NCI-H446 (cell line): ENCODE measurements at places on chromosomes 11 and 22.

DNA sequence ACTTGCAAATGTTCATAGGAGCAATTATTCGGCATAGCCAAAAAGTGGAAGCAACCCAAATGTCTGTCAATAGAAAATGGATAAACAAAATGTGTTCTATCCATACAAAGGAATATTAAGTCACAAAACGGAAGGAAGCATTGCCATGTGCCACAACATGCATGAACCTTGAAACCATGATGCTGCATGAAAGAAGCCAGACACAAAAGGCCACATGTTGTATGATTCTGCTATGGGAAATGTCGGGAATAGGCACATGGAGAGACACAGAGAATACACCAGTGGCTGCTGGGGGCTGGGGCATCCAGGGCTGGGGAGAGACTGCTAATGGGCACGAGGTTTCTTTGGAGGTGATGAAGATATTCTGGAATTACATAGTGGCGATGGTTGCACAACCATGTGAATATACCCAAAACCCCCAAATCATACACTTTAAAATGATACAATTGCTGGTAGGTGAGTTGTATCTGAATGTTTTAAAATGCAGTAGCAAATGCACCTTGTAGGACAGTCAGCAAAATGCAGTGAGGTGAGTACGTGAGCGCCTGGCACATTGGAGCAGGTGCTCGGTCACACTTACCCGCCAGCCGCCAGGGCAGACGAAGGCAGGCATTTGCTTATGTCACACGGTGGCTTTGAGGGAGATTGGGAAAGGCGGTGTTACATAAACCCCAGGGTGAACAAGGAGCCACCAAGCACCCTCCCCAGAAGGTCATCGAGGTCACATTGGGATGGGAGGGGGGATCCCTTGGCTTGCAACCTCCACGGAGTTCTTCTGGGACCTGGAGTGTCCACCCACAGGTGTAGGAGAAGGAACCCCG, 6.3 kb upstream of the OSM start:
- DNase-seq, result no peak

DNA sequence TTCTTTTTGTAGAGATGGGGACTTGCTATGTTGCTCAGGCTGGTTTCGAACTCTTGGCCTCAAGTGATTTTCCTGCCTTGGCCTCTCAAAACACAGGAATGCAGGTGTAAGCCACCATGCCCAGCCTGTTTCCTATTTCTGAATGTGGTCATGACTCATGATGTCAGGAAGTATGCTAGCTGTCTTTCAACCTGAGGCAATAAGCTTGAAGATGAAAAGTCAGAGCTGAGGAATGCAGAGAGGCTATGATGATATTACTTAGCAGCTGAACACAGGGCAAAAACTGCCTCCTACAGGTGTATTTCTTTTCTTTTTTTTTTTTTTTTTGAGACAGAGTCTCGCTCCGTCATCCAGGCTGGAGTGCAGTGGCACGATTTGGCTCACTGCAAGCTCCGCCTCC, 9.0 kb upstream of the NUCB2 start:
- DNase-seq, result no peak

- DNase-seq, result no peak
Measured at GRCh38 chr22:49400941-49401598, 426.6 kb downstream of the BRD1 start.

- DNase-seq, result no peak
Measured at GRCh38 chr11:73375830-73376159, 404 bp upstream of the RELT start.

DNA sequence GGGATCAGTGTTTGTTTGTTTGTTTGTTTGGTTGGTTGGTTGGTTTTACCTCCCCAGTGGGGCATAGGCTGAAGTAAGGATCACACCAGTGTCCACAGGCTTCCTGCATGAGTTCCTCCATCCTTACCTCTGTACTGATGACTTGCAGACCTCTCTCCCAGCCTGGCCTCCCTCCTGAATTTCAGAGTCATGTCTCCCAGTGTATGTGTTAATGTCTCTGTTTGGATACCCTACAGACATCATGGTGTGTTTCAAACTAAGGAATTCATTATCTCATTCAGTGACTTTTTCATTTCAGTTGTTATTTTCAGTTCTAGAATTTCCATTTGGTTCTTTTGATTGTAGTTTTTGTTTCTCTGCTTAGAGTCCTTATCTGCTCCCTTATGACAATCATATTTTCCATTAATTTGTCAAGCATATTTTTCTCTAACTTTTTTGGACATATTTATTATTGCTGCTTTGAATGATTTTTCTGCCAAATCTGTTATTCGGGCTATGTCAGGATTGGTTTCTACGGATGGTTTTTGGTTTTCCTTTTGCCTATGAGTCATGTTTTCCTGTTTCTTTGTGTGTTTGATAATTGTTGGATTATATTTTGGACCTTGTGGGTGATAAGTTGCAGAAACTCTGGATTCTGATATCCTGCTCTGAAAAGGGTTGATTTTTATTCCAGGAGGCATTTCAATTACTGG, 23.6 kb downstream of the MYEOV start:
- DNase-seq, result no peak

DNA sequence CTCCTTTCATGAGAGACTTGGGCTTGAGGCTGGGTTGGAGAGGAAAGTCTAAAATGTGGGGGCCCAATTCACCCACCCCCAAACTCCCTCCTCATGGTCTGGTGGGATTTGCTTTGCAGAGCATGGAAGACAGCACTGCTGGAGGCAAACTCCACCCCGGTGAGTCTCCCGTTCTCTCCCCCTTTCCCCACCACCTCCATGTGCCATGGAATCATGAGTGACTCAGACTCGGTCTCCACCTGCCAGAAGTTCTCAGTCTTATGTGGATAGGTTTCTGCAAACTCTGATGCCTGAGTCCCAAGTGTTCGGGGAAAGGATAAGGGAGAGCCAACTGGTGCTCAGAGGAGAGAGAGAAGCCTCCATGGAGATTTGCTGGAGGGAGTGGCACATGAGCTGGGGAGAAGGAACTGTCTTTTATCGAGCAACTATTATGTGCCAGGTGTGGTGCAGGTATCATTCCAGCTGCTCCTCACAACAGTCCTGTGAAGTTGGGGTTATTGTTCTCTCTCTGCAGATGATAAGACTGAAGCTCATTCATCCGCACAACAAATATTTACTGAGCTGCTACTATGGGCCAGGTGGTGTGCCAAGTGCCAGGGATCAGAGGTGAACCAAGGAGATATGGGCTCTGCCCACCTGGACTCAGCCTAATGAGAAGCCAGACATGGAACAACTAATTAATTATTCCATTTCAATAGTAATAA, 6.6 kb downstream of the PLEKHB1 start:
- no peak for DNase-seq

- no peak for DNase-seq
Measured at GRCh38 chr11:18364495-18365073, 29.8 kb upstream of the LDHA start.

GRCh38 chr11:108727665-108728064, 62.8 kb downstream of the DDX10 start:
- DNase-seq, result no peak

DNA sequence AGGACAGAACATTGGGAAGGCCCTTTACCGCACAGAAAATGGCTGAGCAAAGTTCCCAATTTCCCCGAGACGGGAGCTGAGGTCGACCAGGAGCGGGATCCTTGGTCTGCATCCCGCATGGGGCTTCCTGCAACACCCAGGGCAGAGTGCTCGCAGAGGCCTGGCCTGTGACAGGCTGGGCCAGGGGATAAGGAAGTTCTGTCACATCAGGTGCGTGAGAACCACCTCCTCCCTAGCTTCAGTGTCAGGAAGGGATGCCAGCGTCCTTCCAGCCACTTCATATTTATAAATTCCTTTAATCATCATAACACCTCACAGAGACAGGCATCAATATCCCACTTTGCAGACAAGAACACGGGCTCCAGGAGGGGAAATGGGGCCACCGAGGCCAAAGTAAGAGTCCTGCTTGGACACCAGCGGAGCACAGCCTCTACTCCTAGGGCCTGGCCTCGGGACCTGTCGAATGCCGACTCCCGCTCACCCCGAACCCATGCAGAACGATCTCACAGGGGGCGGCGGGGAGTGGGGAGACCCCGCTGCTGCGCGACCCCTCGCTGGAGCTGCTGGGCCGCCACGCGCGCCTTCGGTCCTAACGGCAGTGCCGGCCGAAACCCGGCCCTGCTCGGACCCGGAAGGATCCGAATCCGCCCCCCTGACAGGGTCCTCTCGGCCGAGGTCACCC, 532 bp downstream of the BET1L start:
- DNase-seq, result no peak

DNA sequence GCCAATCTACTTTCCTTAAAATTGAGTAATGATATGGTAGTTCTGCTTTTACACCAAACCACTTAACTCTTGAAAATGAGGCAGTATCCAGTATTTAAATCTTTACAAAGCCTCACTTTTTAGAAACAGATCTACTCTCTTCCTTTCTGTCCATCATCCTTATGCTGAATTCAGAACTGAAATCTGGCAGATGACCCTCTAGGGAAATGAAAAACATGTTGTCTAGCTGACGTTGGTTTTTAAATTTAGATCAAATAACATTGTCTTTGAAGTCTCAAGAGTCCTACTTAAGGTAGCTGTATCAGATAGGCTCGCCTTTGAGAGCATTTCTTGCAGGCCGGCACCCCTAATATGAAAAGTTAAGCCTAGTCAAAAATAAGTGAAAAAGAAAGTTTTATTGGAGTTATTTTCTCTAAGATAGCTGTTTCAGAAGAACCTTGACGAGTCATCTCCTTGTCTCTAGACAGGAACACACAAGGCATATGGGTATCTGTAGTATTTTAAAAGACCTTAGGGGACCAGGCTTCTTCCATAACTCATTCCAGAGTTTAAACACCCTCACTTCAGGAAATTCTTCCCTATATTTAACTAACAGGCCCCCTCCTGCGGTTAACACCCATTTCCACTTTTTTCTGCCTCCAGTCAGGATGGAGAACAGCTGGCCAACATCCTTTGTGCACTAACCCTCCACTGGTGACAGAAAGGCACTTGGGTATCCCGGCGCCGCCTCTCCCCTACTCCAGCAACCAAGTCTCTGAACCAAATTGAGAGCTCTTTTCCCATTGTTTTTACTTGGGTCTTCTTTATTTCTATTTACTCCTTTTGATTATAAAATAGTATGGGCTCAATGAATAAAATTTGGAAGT, 81.2 kb downstream of the WNT11 start:
- no peak for DNase-seq

GRCh38 chr11:33944693-33945424, 53.0 kb upstream of the LMO2 start:
- no peak for DNase-seq

GRCh38 chr11:67308031-67308866, 4.9 kb downstream of the SSH3 start:
- DNase-seq, result no peak

GRCh38 chr22:45771711-45772110, 100.1 kb downstream of the ATXN10 start:
- DNase-seq, result no peak

DNA sequence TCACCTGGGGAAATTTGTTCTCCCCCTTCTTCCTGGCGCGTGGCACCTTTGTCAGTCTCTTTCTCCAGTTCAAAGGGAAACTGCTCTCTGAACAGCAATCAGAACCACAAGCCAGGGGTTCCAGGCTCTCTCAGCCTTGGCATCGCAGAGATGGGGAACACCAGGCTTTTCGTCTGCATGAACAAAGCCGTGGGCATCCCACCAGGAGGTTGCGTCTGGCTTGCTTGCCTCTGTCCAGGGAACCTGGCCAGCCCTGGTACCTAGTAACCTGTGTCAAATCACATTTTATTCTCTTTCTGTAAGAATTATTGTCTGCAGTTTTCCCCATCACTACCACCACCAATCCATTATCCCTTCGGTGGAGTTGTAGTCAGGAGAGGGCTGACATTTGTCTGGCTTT, 107.0 kb downstream of the WNT7B start:
- no peak for DNase-seq

- DNase-seq, result no peak
Measured at GRCh38 chr22:46119729-46120419, 30.5 kb upstream of the PPARA start.

- no peak for DNase-seq
Measured at GRCh38 chr11:6142936-6143335, 27.2 kb downstream of the OR52B2 start.

- no peak for DNase-seq
Measured at GRCh38 chr11:69355959-69356702, 62.2 kb downstream of the MYEOV start.

GRCh38 chr22:41478473-41478872, 9.6 kb downstream of the ACO2 start:
- no peak for DNase-seq

DNA sequence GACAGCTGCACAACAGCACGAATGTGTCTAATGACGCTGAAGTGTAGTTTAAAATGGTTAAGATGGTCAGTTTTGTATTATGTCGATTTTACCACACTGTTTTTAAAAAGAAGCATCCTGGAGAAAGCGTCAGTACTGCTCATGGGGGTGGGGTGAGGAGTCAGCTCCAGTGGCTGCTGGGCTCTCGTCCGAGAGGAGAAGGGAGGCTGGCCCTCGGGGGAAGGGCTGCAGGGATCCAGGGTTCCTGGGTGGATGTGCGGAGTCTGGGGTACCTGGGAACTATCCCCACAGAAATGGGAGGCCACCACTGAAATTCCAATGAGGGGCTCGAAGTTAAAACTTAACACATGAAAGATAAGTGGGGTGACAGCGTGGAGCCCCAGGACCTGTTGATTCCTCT, 11.9 kb downstream of the C11orf21 start:
- no peak for DNase-seq

DNA sequence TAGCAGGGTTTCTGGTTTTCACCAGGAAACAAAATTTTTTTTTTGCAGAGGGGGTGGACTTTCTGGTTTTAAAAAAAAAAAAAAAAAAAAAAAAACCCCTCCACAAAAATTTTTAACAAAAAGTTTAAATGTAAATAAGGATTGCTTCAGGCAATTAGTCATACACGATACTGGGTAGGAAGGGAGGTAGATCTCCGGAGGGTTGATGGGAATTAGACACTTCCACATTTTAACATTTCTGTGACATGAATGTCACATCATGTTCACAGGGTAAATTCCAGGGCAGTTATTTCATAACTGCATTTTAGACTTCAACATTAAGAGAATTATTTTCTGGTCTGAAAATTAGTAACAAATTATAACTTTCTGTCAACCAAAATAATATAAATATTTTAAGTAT, 15.9 kb downstream of the NUP98 start:
- DNase-seq, result no peak

- no peak for DNase-seq
Measured at GRCh38 chr11:130037058-130037457, 32.6 kb upstream of the APLP2 start.

DNA sequence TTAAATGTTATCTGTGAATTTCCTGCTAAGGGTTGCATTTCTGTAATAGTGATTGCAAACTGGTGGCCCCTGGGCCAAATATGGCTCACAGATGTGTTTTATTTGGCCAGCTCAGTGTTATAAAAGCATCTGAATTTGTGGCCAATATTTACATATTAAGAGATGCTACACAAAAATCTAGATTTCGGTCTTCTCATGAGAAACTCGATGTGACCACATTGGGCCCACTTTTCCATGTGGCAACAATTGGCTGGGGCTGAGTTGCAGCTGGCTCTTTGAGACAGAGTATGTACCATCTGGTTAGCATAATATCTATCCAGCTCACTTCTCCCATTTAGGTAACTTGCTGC, 244.5 kb upstream of the POU2AF2 start:
- no peak for DNase-seq

GRCh38 chr22:19090586-19091127, 31.6 kb downstream of the DGCR2 start:
- no peak for DNase-seq

GRCh38 chr22:28015046-28015425, 96.0 kb upstream of the PITPNB start:
- DNase-seq, result no peak
